Astrocyte (in vitro differentiated cells and primary cell): ENCODE measurements at places on chromosomes 5 and 9.

- no peaks in the 10 kb centered on the region for H3K27me3 ChIP-seq
- H3K4me3 ChIP-seq, result no peak overlapping the region
- H3K36me3 ChIP-seq, result no peaks in the 10 kb centered on the region
- H3K27ac ChIP-seq, result no peak overlapping the region
These were observed 4.2 kb downstream of the GCNT1 start for GRCh38 chr9:76463211-76463610.

DNA sequence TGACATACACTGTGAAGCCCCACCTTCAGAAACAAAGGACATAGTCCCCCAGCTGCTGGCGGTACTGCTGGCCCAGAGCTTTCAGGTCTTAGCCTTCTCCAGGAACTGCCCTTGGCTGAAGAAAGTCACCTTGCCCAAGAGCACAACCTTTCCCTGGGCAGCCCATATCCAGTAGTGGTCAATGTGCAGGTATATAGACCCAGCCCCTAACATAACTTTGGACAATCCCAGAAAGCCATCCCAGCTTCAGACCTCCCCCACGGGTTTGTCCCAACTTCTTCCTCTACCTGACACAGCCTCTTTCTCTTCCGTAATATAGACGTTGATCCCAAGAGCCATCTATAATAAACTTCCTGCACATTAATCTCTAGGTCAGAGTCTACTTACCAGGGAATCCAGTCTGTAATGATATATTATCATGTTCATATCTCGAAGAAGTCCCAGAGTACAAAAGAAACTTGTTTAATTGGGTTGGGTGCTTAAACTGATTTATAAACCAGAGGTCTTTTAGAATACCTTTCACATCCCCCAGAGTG lies 157.4 kb downstream of the SNCAIP start:
- H3K27ac ChIP-seq, result no peak overlapping the region
- H3K4me3 ChIP-seq, result no peak overlapping the region
- no peaks in the 10 kb centered on the region for H3K36me3 ChIP-seq
- no peak for DNase-seq
- H3K4me1 ChIP-seq, result no peaks in the 10 kb centered on the region
- no peaks in the 10 kb centered on the region for H3K27me3 ChIP-seq

GRCh38 chr9:88852794-88853193 lies 138.5 kb upstream of the S1PR3 start:
- H3K27me3 ChIP-seq, result no peaks in the 10 kb centered on the region
- H3K36me3 ChIP-seq, result no peaks in the 10 kb centered on the region

GRCh38 chr9:112002131-112002846 lies 105.7 kb downstream of the UGCG start:
- H3K27ac ChIP-seq, result no peak overlapping the region
- no peak overlapping the region for H3K4me3 ChIP-seq
- no peaks in the 10 kb centered on the region for H3K36me3 ChIP-seq
- no peaks in the 10 kb centered on the region for H3K27me3 ChIP-seq
- no peak for DNase-seq

GRCh38 chr5:5126444-5126843 lies 13.7 kb upstream of the ADAMTS16 start:
- H3K4me3 ChIP-seq, result no peak overlapping the region
- H3K36me3 ChIP-seq, result no peaks in the 10 kb centered on the region
- no peak overlapping the region for H3K27ac ChIP-seq
- DNase-seq, result no peak
- no peaks in the 10 kb centered on the region for H3K27me3 ChIP-seq

DNA sequence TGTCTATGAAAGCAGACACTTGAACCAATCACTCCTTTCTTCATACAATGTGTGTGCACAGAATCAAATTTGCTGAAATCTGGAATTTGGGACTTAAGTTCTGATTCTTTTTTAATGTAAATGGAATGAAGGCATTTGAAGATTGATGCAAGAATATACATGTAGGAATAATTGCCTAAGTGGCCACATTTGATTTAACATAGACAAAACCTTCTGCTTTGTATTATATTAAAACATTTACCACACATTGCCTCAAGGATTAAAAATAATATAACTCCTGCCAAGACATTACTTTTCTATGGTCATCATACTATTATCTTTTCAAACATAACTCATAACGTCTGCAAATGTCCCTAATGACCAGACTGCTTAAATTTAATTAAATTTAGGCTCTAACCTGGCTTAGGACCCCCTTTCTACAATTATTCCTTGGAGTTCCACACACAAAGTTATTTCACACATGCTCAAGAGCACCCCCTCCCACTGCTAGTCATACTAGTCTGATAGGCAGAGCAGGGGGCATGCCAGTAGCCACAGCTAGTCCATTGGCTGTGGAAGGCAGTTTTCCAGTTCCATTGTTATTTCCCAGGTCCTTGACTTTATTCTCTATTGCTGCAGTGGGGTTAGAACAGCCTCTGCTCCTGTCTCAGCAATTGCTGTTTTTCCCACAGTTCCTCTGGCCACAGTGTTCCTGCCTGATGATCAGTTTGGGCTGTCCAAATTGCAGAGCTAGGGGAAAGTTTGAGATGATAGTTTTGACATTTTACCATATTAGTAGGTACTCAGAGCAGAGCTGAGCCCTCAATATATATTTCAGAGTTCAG lies 360.6 kb upstream of the GRAMD2B start:
- no peaks in the 10 kb centered on the region for H3K27me3 ChIP-seq
- no peaks in the 10 kb centered on the region for H3K4me1 ChIP-seq
- H3K4me3 ChIP-seq, result no peak overlapping the region
- H3K27ac ChIP-seq, result no peak overlapping the region

DNA sequence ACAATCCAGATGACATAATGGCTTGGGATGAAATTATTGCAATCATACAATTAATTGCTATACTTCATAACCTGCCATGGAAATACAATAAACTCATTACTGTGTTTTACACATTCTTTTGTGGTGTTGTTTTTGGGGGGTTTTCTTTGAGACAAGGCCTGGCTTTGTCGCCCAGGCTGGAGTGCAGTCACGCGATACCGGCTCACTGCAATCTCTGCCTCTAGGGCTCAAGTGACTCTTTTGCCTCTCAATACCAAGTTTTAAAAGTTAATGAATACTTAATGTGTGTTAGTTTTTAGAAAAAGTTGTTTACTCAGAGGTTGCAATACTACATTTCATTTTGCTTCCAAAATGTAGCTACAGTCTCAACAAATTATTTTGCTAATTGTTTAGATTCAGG lies 598.4 kb downstream of the CHSY3 start:
- H3K4me3 ChIP-seq, result no peak overlapping the region
- H3K27me3 ChIP-seq, result no peaks in the 10 kb centered on the region
- no peak for DNase-seq
- no peaks in the 10 kb centered on the region for H3K4me1 ChIP-seq
- no peaks in the 10 kb centered on the region for H3K36me3 ChIP-seq

DNA sequence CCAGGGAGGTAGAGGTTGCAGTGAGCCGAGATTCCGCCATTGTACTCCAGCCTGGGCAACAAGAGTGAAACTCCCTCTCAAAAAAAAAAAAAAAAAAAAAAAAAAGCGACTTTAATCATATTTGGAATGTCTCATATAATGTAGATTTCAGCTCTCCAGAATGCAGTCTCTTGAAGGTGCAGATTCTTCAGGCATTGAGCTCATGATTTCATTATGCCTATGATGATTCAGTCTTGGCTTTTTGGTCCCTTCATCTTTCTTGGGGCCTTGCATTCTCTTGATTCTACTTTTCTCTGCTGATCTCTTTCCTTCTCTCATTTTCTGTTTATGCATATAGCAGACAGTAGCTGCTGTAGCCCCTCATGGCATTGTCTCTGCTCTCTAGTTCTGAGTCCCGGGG lies 22.9 kb downstream of the KDM4C start:
- H3K4me1 ChIP-seq, result no peaks in the 10 kb centered on the region
- H3K36me3 ChIP-seq, result no peaks in the 10 kb centered on the region
- H3K27me3 ChIP-seq, result no peaks in the 10 kb centered on the region
- H3K27ac ChIP-seq, result no peak overlapping the region

GRCh38 chr5:31385774-31386537 lies 145.9 kb downstream of the DROSHA start:
- no peaks in the 10 kb centered on the region for H3K36me3 ChIP-seq
- H3K4me3 ChIP-seq, result no peak overlapping the region
- H3K27me3 ChIP-seq, result peaks cover 2% of the 10 kb centered on the region
- H3K4me1 ChIP-seq, result peaks cover 3% of the 10 kb centered on the region
- no peak for DNase-seq

DNA sequence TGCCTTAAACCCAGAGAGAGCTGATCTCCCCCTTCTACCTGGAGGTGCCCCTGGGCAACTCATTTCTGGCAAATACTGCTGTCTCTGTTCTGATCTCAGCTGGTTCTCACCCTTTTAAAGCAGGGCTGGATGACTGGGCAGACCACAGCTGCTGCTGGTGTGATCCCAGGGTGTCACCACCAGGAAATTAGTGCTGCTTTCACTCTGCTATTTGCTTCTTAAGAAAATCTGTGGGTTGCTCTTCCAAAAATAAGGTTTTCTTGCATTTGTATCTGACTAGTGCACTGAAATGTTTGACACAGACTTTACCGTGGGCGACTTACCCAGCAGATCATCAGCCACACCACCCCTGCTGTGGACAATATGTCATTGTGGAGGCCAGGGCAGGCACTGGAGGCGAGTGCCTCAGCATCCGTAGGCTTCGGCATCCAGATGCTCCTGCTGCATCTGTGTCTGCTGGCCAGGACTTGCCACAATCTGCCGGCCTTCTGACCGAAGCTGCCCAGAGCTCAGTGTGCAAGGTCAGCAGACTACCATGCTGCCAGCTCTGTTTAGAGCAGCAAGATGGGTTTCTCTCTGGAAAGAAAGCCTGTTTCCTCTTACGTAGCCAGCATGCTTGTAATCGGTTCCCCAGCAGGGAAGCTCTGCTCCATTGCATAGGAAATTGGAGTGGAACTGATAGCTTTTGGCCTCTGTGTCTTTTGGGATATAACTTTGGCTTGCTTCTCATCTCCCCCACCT lies 13.6 kb downstream of the ARHGAP26 start:
- no peaks in the 10 kb centered on the region for H3K4me1 ChIP-seq
- no peaks in the 10 kb centered on the region for H3K36me3 ChIP-seq
- H3K27me3 ChIP-seq, result no peaks in the 10 kb centered on the region
- H3K27ac ChIP-seq, result no peak overlapping the region

- no peaks in the 10 kb centered on the region for H3K27me3 ChIP-seq
- DNase-seq, result no peak
- H3K4me3 ChIP-seq, result no peak overlapping the region
- H3K36me3 ChIP-seq, result no peaks in the 10 kb centered on the region
These were observed 33.9 kb downstream of the FTMT start for GRCh38 chr5:121885630-121886029.

- no peaks in the 10 kb centered on the region for H3K36me3 ChIP-seq
- peak; percentile 26 for DNase-seq
- no peak overlapping the region for H3K27ac ChIP-seq
- no peaks in the 10 kb centered on the region for H3K27me3 ChIP-seq
These were observed 39.3 kb upstream of the KIAA1958 start for GRCh38 chr9:112447283-112447761.

- H3K36me3 ChIP-seq, result no peaks in the 10 kb centered on the region
- H3K27me3 ChIP-seq, result no peaks in the 10 kb centered on the region
- no peak for DNase-seq
- H3K4me1 ChIP-seq, result no peaks in the 10 kb centered on the region
These were observed 514.9 kb upstream of the ARRDC3 start for GRCh38 chr5:91898019-91898418.

DNA sequence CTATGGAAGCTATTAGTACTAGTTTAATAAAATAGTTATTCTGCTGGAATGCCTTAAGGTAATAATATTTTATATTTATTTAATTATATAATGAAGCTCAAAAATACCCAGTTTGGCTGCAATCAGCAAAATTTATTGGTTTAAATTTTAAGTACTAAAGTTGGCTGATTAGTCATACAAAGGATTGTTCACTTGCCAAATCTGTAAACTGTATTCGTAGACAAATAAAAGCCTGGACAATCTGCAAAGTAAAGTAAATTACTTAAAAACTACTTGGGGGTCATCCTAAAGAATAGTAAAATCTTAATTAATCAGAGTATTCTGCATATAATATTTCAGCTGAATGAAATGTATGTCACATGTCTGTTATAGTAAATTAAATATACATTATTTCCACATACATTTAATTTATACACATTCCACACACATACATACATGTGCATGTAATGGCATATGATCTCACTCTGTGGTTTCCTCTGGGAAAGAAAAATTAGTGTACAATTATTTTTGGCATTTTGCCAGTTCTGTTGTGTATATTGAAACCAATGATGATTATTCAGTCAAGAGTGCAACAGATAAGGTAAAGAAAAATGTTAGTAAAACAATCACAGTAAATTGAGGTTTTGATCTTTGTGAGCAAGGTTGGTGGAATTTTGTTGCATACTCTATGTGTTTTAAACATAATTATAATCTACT lies 455.9 kb downstream of the CDH9 start:
- DNase-seq, result no peak
- no peaks in the 10 kb centered on the region for H3K4me1 ChIP-seq
- H3K27me3 ChIP-seq, result no peaks in the 10 kb centered on the region
- no peak overlapping the region for H3K27ac ChIP-seq
- H3K4me3 ChIP-seq, result no peak overlapping the region
- no peaks in the 10 kb centered on the region for H3K36me3 ChIP-seq
